Hippocampal formation (tissue), 2 donors: ENCODE measurements at places on chromosomes 11 and 22.

DNA sequence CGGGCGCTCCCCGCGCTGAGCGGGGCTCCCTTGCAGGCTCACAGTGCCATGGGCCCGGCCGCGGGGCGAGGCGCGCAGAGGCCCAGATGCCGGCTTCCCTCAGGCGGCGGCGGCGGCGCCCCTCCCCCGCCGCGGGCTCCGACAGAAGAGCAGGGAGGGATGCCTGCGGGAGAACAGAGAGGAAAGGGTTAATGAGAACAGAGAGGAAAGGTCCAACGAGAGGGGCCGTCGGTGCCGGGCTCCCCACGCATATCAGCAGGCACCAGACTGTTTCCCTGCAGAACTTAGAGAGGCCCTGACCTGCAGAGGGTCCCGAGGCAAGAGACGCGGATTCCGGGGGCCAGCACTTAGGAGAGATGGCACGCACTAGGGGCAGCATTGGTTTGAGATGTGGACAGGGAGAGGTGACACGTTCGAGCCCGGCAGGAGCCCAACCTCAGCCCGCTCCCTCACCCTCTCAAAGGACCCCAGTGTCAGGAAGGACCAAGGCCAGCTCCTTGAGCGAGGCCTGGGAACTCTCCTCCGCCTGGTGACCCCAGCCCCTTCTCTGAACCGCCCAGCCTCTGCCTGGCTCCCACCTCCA is 9.1 kb downstream of the NRXN2 start:
- DNase-seq = no peak

- DNase-seq = peak; percentile 86
Measured at GRCh38 chr11:72627594-72628281, 46.5 kb downstream of the PDE2A start.

DNA sequence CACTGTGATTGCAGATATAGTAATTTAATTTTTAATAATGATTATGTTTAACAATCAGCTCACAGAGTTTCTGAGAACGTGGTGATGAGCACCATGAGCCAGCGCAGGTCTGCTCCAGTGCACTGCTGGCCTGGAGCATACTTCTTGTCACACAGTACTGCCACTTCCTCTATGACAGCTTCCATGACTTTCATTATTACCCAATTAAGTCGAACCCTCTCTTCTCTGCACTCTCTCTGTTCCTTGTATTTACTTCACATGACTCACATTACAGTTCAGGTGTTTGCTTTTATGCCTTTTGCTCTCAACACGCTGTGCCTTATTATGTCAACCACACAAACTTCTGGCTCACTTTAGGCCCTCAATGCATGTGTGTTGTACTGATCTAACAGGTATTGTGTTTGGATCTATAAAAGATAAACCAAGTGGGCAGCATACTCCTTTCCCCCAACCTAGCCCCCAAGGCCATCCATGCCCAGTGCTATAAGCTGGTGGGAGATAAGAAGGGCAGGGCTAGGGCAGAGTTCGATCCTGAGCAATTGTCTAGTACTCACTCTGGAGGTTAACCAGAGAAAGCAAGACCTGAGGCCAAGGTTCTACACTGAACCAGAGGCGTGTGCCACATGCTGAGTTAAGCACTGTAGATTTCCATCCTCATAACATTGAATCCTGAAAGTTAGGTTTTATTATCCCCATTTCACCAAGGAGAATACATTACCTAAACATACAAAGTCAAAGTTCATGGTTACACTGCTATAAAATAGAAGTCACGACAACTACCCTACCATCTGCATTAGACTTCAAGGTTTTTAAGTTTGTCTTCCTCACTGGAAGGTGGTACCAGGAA is 356.5 kb downstream of the INSC start:
- DNase-seq = no peak

DNA sequence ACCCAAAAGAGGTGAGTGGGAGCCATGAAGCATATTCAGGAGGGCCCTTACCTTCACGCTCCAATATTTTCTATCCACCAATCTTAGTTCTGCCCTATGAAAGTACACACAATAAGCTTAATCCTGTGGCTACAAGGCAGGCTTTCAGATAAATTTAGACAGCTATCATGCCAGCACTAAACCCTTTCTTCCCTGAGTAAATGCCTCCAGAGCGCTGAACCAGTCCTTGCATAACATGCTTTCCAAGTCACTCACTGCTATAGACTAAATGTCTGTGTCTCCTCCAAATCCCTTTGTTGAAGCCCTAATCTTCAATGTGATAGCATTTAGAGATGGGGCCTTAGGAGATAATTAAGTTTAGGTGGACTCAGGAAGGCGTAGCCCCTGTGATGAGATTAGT is 50.3 kb upstream of the FIBIN start:
- no peak for DNase-seq

GRCh38 chr11:73217131-73217809 is 811 bp upstream of the P2RY2 start:
- DNase-seq = no peak

- no peak for DNase-seq
Measured at GRCh38 chr22:27068121-27068520, 410.7 kb downstream of the MIAT start.

GRCh38 chr11:1701091-1701807 is 4.3 kb downstream of the KRTAP5-6 start:
- no peak for DNase-seq

GRCh38 chr11:10205928-10206327 is 88.1 kb downstream of the SBF2 start:
- DNase-seq = no peak

GRCh38 chr11:40819230-40819629 is 640.2 kb downstream of the LRRC4C start:
- no peak for DNase-seq

DNA sequence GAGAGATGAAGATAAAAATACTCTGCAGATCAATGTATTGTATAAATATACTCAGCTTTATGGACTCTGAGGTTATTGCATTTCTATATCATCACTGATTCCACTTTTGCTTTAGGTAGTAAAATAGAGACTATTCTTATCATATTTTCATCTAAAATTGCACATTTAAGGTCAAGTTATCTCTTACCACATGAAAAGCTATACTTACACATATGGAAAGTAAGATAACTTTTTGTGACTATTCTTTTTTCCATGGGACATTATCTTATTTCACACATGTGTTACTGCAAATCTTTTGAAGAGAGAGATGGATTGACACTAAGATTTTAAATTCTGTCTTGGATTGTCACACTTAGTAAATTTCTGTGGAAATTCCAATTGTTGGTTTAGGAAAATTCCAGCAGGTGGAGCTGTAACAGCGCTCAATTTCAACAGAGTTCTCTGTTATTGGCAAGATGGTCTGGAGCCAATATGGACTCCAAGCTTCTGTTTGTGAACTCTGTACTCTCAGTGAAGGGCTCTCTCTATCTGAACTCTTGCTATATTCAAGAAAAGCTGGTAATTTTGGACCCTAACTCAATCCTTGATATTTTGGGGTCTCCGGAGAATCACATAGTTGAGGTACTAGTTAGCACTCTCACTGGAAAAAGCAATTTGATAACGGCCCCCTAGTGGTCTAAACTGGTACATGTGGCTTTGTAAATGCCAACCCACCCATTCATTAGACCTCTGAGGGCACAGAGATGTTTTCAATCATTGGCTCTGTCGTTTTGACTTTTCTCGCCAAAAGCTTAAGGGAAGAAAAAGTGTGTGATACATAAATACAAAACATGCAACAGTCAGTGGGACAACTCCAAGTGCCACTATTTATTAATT is 429.7 kb downstream of the ETS1 start:
- peak; percentile 70 for DNase-seq

GRCh38 chr22:45891471-45891995 is 85.4 kb downstream of the WNT7B start:
- DNase-seq = no peak

DNA sequence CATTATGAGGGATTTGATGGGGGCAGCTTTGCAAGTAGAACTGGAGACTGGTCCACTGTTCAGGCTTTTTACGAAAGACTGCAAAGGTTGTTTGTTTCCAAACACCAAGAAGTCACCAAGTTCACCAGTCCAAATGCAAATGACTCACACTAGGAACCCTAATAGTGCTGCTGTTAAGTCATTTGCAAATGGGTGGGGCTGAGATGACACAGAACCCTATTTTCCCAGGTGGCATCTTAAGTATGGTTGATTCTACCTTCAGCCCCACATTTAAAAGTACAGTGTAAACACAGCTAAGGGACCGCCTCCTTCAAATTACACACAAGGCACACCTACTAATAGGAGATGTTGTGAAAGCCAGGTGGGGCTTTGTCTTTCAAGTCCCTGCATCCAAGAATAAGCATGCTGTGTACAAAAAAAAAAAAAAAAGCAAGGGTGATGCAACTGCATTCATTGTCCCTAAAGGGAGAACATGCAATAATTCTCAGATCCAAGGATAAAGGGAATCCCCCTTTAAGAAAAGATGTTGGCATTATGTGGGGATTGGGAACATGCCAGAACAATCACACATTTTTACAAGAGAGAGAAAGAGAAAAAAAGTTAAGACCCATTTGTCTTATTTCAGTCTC is 27.3 kb downstream of the BDNF start:
- DNase-seq = no peak

GRCh38 chr11:22192642-22193347 is at the start of gene ANO5:
ANO5 (plus strand) TSS chr11:22193085; CDS start chr11:22193493, 408 bp downstream.
- peak; percentile 33 for DNase-seq

GRCh38 chr22:21694394-21694793 is 28.6 kb downstream of the PPIL2 start:
- no peak for DNase-seq

- DNase-seq = no peak
Measured at GRCh38 chr11:19963697-19964387, 196.4 kb downstream of the DBX1 start.

DNA sequence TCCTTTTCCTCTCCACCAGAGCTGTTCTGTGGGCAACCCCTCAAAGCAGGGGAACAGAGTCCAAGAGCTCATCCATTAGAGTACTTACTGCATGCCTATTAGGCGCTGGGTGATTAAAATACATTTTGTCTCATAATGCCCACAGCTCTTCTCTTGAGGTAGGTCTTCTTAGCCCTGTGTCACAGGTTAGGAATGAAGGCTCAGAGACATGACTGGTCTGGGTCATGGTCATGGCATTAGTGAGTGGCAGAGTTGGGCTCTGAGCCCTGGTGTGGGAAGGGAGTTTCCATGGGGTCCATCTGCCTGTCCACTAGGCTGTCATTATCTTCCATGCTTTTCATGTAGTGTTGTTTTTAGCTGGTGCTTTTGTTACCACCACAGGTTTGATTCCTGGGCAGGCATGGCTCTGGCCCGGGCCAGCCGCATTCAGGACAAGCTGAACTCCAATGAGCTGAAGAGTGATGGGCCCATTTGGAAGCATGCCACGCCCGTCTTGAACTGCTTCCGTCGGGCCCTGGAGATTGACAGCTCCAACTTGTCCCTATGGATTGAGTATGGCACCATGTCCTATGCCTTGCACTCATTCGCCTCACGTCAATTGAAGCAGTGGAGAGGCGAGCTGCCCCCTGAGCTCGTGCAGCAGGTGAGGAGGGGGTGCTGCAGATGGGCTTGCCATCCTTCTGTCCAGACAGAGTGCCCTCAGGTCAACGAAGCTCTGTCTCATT is 76.1 kb downstream of the CABIN1 start:
- no peak for DNase-seq

DNA sequence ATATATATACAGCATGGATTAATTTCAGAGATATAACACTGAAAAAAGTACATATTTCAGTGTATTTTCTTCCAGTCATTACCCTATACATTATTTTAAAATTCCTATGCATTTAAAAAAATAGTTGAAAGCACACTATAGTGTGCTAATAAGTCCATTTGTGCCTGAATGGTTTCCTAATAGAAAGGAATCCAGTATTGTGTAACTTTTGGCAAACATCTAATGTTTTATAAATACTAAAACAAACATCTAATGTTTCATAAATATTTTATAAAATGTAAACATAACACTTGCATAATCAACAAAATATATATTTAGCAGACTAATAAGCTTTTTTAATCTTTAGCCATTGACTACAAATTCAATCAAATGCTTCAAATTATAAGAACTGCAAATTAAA is 126.6 kb upstream of the FIBIN start:
- no peak for DNase-seq

- DNase-seq = no peak
Measured at GRCh38 chr11:130066338-130066737, 3.4 kb upstream of the APLP2 start.

DNA sequence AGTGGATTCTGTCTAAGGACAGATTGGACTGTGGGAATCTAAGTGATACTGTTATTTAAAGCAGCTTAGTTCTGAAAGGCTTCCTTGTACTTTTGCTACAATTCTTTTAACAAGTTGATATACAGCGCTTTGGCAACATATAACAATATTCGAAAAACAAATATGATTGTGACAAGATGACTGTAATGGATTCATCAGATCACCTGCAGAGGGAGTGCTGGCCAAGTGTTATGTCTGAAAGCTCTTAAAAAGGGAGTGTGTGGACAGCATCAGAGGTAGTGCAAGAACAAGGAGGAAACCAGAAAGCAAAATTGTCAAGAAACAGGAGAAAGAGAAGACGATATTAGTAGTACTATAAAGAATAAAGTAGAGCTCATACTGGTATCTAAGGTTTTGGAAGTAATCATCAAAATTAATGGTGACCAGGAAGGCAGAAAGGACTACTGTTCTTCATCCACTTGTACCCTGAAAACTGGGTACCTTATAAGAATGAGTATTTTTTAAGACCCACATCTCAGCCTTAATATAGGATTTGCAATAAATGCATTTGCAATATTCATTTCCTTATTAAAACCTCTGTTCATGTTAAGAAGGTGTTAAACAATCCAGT is 1112.0 kb upstream of the CCDC90B start:
- DNase-seq = peak; percentile 10

DNA sequence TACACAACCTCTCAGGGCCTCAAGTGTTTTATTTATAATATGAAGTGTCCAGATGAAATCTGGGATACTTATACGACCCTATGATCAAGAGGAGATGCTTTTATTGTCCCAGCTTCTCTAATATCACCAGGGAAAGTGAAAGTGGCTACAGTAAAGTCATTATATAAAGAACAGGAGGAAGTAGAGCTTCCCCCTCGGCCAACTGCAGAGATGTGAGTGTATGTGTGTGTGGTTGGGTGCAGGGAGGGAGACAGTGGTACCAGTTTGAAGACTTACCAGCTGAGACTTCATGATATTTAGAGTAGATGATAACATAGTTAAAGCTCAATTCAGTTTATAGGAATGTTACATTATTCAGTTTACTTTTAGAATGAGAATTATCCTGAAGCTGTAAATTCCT is 373.6 kb upstream of the DDI1 start:
- no peak for DNase-seq

DNA sequence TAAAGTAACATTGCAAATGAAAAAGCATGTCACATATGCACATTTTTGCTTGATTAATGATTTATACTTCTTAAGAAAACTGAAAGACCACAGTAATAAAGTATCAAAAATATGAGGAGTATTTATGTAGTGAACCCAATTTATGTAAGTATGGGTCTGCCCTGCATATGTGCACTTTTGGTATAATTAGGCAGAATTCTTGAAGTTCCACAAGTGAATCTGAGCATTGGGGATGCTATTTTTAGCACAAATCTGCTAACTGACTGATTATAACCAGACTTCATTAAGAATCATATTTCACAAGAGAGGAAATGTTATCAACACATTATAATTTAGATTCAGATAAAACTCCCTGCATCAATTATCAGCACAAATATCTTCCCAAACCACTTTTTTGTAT is 407.1 kb upstream of the LRRC4C start:
- DNase-seq = no peak

GRCh38 chr11:76226626-76227025 is 20.3 kb upstream of the WNT11 start:
- DNase-seq = no peak
